ENCODE measurements at places on chromosomes 4 and X.

- no peak for DNase-seq
These were observed 495.7 kb downstream of the RAPGEF2 start for GRCh38 chr4:159598602-159599001.

DNA sequence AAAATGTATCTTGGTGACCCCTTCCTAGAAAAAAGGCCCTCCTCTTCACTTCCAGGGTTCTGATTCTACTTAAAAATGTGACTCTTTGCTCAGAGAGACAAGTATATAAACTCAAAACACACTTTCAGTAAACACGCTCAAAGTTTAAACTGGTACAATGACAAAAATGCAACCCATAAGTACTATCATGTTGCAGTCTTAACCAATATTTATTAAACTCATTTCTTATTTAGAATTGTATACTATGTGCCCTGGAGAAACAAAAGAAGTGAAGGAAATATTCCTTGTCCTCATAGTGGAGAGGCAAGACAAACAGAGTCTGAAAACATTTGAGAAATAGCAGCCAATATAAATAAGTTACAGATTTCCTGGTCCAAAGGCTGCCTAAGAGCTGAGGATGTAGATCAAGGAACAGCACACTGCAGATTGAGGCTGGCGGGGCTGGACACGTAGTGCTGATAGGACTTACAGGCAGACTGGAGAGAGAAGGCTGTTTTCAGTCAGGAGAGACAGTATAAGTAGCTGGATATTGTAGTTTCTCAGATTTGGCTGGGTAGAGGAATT lies 39.1 kb upstream of the ANXA3 start:
- DNase-seq, result no peak

DNA sequence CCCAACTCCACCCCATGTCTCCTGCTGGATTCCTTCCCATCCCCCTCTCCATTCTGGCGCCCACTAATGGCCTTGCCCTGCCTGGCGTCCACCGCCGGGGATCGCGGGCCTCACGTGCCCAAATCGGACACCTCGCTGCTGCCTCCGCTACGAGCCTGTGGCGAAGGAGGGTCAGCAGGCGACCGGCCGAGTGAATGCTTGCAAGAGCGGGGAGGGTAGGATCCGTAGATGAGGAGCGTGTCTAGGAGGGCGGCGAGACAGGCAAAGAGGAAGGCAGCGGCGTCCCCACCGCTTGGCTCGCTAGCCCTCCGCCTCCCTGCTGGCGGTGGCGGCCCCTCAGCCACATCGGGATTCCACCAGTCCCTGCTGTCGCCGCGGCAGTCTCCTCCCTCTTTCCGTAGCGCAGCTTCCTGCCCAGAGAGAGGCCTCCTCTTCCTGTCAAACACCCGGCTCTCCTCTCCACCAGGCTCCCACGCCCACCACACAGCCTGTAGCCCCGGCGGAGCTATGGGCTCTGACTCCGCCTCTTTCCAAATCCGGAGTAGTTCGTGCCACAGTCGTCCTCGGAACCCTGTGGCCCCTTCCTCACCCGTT lies at the start of gene SPIN2B:
SPIN2B (minus strand) TSS at position 387 of the 594 bp plus-strand sequence.
- DNase-seq, result peak; percentile 88

DNA sequence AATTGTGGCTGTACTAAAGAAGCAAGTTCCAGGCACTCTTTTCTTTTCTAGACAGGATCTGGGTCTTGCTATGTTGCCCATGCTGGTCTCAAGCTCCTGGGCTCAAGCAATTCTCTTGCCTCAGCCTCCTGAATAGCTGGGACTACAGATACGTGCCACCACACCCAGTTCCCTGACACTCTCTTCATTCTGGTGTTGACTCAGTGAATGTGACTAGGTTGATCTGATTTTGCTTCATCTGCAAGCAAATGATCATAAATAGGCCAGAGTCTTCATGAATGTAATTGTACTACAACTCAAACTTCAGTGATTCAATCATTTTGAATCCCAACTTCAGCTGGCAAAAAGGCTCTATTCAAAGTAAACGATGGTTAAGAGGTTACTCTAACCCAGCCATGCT lies 78.5 kb downstream of the APBB2 start:
- DNase-seq, result no peak

GRCh38 chr4:81003597-81004111 lies 26.9 kb upstream of the BMP3 start:
- no peak for DNase-seq

GRCh38 chr4:182495031-182495430 lies 251.8 kb downstream of the TENM3 start:
- DNase-seq, result no peak

DNA sequence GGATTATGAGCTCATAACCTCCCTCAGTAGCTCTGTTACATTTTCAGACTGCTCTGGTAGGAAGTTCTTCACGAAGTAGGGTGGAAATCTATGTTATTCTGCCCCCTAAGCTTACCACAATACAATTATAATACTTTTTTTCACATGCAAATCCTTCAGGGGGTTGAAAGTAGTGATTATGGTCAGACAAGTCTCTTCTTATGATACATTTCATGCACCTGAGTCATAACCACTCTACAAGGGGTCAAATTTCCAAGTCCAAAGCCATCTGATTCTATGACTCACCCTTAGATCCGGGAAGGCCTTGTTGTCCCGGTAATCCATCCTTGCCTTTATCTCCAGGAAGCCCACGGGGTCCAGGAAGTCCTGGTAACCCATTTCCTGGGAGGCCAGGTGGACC lies 95.2 kb downstream of the ATG4A start:
- no peak for DNase-seq

DNA sequence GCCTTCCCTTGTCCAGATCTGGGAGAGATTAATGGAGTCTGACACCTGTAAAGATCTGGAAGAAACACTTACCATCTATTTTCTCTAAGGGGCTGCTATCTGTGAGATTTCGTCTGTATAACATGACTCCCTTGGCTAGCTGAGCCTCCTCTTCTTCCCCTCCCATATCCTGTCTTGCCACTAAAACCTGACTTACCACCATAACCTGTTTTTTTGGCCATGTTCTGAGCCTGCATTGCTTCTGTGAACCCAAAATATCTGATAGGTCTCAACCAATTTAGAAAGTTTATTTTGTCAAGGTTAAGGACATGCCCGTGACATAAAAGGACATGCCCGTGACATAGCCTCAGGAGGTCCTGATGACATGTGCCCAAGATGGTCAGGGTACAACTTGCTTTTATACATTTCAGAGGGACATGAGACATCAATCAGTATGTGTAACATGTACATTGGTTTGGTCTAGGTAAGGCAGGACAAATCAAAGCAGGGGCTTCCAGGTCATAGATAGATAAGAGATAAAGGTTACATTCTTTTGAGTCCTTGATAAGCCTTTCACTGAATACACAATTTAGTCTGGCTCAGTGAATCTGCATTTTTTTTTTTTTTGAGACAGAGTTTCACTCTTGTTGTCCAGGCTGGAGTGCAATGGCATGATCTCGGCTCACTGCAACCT lies 11.4 kb downstream of the MGST2 start:
- DNase-seq, result no peak

DNA sequence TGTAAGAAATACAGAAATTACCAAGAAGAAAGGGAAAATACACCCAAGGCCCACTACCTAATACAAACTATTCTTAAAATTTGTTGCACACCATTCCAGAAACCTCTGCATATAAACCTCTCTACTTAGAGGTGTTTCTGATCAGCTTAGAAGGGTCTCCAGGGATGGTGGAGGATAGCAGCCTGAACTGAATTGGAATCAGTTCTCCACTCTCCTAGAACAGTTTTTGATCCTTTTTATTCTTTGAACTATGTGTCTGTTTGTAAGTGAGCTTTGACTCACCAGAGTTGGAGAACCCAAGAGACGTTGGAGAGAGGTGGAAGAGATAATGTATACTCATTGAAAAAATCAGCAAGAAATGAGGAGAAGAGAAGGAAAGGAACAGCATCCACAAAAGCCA lies 96.6 kb upstream of the OTUD4 start:
- no peak for DNase-seq

GRCh38 chrX:87397103-87397886 lies 120.3 kb upstream of the KLHL4 start:
- DNase-seq, result no peak

- no peak for DNase-seq
These were observed 30.6 kb downstream of the GUCY1B1 start for GRCh38 chr4:155789391-155789790.

DNA sequence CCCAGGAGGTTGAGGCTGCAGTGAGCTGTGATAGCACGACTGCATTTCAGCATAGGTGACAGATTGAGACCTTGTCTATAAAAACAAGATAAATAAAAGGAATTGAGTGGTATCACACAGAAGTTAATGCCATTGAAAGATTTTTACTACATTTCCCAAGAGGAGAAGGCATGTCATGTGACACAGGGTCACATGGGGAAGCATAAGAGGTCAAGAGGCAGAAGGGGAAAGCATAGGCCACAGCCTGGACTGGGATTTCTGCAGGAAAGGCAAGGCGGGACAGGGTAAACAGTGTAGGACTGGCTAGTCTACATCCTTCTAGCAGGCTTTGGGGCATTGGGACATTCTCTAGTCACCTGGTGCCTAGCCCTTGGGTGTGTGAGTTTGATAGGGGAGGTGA lies 88.6 kb downstream of the PDGFRA start:
- no peak for DNase-seq
